ENCODE measurements at places on chromosomes 12 and 14.

DNA sequence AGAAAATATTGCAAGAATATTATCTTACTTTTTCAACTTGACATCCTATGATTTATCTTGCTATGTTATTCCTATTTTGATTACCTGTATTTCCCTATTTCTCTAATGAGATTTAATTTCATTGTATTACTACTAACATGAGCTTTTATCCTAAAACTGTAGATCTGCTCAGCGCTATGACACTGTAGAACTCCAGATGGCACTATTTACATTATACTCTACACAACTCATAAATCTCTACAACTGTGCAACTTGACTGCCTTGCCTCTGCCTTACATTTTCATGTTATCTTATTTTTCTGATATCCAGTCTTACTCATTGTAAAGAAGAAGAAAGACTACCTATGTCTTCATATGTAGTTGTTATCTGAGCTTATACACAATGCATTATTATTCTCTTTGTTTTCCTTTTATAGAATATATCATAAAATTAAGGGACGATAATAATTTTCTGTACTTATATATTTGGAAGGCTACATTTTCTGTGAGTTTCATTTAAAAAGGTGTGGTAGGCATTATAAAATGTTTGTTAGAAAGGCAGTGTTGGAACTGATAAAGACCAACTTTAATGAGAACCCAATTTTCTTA lies 24.1 kb downstream of the NUP37 start:
- peak; percentile 13 for DNase-seq

DNA sequence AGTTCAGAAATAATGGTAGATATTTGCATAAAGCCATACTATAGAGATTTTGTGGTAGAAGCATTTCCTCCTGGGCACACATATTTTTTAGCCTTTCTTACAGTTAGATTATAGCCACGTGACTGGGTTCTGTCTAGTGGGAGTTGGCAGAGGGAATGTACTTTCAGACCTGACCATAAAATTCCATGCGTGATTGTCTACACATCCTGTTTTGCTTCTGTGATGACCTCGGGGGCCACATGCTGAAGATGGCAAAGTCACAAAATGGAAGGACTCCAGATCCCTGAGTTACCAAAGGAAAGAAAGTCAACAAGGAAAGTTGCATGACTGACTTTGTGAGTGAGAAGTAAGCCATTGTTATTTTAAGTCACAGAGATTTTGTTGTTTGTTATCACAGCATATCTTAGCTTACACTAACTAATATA lies 14.6 kb upstream of the MIA2 start:
- no peak for DNase-seq

DNA sequence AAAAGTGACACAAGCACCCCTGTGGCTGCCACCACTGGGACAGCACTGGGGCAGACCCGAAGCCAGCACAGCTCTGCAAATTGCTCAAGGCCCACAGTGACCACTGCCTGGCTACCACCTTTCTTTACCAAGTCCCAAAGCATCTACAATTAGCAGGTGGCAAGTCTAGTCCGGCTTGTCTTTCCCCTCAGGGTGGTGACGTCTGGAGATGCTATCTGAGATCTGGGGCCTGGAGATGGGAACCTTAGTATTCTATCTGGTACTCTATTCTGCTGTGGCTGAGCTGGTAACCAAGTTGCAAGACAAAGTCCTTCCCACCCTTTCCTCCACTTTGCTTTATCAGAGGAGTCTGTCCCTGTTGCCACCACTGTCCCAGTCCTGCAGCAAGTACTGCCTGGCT lies 1010.1 kb upstream of the FLRT2 start:
- no peak for DNase-seq

- no peak for DNase-seq
Observed at GRCh38 chr12:14613718-14614117, 46.0 kb upstream of the PLBD1 start.

- DNase-seq = no peak
Observed at GRCh38 chr12:93336291-93336741, 41.4 kb upstream of the NUDT4 start.

DNA sequence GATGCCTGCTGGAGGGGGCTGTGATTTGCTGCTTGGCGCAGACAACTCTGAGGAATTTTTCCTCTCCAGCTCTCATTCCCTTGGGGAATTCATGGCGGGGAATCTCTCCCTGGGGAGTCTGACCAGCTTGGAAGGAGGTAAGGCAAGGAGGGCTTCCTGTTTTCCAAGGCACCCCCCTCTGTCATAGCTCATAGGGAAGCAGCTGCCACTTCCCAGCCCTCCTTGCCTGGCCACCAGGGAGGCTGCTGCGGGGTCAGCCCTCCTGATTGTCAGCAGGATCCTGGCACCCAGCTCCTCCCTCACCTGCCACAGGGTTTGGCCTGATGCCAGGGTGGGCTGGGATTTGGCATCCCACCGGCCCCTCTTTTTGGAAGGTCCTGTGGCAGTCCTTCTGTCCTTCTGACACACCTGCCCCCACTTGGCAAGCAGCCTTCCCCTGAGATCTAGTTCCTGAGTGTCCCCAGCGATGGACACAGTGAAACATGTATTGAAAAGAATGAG lies 74.9 kb downstream of the TSPAN9 start:
- DNase-seq = no peak

DNA sequence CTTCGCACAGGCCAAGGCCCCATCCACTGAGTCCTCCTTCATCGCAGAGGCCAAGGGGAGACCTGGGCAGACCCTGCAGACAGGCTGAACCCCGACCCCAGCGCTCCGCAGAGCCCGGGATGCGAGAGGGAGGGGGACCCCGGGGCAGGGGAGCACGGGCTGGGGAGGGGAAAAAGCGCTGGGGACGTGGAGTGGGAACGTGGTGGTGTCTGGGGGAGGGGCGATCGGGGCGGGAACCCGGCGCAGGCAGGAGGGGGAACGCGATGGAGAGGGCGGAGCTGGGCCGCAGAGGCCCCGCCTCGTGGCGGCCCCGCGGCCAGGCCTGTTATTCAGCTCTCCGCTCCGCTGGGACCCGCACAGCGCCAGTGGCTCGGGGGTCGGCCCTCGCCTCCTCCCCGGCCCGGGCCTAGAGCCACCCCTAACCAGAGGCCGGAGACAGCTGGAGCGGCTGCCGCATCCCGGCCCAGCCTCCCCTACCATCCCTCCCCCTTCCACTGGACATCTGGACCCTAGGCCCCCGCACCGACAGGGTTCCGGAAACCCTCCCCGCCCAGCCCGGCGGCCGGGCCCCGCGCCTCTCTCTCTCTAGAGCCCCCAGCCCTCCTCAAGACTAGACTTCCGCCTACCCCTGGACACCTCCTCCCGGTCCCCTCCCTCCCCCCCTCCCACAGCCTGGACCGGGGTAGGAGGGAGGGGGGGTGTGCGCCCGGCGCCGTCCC lies at the start of gene ARHGEF25:
Gene ARHGEF25, plus strand, starts transcription at position 328 of the 719 bp plus-strand sequence. CDS start 460 bp downstream, outside the sequence.
- peak; percentile 27 for DNase-seq

- DNase-seq = no peak
Observed at GRCh38 chr14:52071675-52072074, 2.8 kb upstream of the NID2 start.

DNA sequence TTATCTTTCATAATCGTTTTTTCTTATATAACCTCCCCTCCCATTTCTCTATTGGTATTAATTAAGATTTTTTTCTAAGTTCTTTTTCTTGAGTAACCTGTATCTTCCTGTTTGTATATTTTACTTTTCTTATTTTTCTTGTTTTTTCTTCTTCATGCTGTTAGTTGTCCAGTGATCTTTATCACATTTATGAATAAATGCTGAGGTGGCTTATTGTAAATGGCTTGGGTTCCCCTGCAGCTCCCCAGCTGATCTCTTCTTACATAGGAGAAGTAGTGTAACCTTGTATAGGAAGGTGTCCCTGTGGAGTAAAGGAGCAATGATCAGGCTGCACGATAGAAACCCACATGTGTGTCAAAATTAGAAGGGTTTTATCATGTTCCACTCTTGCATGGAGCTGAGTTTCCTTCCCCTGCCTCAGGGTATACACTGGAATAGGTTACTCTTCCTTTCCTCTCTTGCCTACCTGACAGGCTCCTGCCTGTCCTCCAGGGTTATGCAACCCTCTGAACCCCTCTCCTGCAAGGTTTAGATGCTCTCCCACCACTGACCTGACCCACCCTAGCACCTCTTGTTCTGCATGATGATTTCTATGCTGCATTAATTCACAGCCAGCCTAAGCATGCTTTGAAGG lies 334.8 kb upstream of the RGS6 start:
- no peak for DNase-seq

- no peak for DNase-seq
Observed at GRCh38 chr12:50936821-50937530, 15.4 kb upstream of the HIGD1C start.

- DNase-seq = no peak
Observed at GRCh38 chr12:126708492-126708896, 1558.5 kb upstream of the TMEM132C start.

- DNase-seq = no peak
Observed at GRCh38 chr12:96392397-96392796, 7.8 kb downstream of the CDK17 start.

DNA sequence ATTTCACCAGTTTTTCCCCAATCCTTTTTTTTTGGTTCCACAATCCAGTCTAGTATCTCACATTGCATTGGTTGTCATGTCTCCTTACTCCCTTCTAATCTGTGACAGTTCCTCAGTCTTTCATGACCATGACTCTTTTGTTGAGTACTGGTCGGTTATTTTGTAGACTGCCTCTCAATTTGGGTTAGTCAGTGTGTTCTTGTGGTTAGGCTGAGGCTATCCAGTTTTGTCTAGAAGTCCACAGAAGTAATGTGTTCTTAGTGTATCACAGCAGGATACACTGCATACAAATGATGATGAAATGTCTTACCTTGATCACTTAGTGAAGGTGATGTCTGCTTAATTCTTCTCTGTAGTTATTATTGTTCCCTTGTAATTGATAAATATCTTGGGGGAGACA lies 24.8 kb downstream of the PELI2 start:
- no peak for DNase-seq

GRCh38 chr12:97398704-97399103 lies 63.9 kb upstream of the RMST start:
- no peak for DNase-seq

- no peak for DNase-seq
Observed at GRCh38 chr14:81331229-81332021, 68.7 kb downstream of the STON2 start.

DNA sequence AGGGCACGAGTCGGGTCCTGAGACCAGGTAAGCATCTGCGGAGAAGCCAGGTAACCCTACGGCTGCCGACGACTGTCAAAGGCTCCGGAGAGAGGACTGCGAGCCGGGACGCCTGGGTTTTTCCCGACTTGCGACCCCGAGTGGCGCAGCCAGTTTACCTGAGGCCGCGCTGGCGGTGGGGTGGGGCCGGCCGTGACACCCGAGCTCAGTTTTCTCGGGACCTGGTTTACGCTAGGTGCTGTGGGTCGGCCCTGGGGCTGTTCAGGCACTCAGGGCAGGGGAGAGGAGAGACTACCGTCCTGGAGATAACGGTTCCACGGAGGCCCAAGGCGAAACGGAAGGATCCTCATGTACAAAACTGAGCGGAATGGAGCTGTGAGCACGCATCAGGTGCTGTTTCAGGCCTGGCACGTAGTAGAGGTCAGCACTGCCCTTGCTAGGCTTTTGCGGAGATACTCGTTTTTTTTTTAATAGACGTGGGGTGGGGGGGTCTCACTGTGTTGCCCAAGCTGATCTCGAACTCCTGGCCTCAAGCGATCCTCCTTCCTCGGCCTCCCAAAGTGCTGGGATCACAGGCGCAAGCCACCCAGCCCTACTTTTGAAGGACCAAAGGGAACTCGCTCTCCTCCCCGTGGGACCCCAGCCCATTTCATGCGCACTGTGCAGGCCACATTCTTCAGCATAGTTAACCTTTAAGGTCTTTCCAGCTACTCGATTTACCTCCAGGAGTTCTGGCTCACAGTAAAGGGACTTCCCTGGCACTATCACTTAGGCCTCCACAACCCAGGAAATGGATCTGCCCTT lies 471 bp downstream of the MTRFR start:
- DNase-seq = no peak

DNA sequence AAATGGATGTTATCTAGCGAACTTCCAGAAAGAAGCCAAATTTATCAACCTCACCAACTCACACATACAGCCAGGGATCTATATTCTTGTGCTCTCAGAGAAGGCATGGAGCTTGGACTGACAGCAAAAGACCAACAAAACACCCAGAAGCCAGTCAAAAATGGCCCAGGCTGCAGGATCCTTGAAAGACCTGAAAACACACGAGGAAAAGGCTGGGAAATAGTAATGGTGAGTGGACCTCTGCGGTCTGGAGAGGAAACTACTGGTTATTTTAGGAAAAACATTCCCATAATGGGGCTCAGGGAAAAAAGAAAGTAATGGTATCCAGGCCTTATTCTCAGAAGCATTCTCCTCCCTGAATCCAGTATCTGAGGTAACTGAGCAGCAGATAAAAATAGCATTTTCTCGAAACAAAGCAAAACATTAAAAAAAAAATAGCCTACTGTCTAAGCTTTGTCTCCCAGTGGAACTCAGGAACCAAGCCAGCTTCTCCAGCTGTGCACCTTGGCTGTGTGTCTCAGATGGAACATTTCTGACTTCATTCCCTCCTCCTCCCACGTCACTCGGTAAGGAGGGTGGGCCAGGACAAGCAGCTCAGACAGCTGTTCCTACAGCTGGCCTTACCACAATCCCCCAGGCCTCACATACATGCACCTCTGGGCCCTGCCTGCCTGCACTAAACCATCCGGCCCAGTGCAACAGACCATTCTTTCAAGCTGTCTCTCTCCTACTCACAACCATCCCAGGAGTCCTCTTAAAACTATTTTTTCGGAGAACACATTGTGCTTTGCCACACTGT lies 249.9 kb downstream of the DAD1 start:
- DNase-seq = peak; percentile 3

- no peak for DNase-seq
Observed at GRCh38 chr12:13004361-13004760, 4.3 kb upstream of the HEBP1 start.

DNA sequence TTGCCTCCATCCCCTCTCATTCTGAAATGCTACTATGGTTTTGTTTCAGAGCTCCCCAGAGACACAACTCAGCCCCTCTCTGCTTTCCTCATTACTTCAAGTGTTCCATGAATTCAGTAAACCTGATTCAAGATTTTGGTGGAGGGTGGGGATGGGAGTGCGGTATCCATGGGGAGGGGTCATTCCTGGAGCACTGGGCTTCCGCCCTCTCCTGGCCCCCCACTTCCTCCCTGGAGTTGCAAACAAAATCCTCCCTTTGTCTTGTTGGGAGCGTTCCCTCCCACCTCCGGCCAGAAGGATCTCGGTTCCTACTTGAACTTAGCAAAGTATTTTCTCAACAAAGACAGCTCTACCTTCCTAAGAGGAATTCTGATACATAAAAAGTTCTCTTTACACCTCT lies 71.8 kb upstream of the LTA4H start:
- no peak for DNase-seq

DNA sequence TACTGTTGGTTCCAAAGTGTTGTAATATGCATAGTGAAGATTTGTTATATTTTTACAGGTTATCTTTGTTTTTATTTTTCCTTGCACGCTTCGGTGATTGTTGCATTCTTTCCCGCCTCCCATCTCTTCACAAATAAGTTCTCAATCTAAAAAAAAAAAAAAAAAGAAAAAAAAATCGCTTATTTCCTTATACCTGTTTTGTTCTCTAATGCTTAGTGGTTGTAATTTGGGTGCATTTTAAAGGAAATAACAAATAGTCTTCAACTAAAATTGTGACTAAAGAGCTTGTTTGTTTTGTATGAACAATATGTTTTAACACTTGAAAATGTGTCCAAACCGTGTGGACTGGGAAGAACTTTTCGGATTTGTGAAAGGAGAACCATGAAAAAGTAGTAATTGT lies 1.5 kb downstream of the CAND1 start:
- DNase-seq = no peak

GRCh38 chr12:120230326-120230973 lies 29.5 kb upstream of the RPLP0 start:
- DNase-seq = peak; percentile 37

- DNase-seq = no peak
Observed at GRCh38 chr12:71664411-71665089, 449 bp downstream of the THAP2 start.
